Activated CD4-positive, alpha-beta T cell treated with anti-CD3 and anti-CD28 coated beads, Interleukin-2, amount 10 ng/mL, durations not matched to agents 7 days and 5 days (primary cell): ENCODE measurements at places on chromosomes 16 and 17. TPM values are rescaled to one million over a fixed set of nuclear protein-coding genes. Genes with fewer than 3 reads are reported as not detected.

The ABCA3 gene
- total RNA-seq = 6.0 TPM

The TMC6 gene
- total RNA-seq = 414 TPM

The C16orf95 gene
- total RNA-seq = 7.3 TPM

The DHODH gene
- total RNA-seq = 10.9 TPM

The MARCHF10 gene
- total RNA-seq = not detected

The MMP28 gene
- total RNA-seq = not detected

The FN3KRP gene
- 37.8 TPM for total RNA-seq

The RPRML gene
- not detected for total RNA-seq

The CFAP97D1 gene
- not detected for total RNA-seq

The TMEM132E gene
- not detected for total RNA-seq

The CLEC18B gene
- total RNA-seq = 1.9 TPM

The PMP22 gene
- not detected for total RNA-seq

The SCARF1 gene
- 1.0 TPM for total RNA-seq

The CES5A gene
- total RNA-seq = not detected

The MYADML2 gene
- total RNA-seq = not detected

The NAGS gene
- 0.75 TPM for total RNA-seq

The STX1B gene
- 0.62 TPM for total RNA-seq

The CES3 gene
- total RNA-seq = 6.4 TPM

The FTSJ3 gene
- total RNA-seq = 49.2 TPM

The KRTAP9-4 gene
- total RNA-seq = not detected

The ZP2 gene
- not detected for total RNA-seq

The NLRC3 gene
- total RNA-seq = 98.7 TPM

The ATP2A1 gene
- total RNA-seq = 2.7 TPM

The CENPV gene
- total RNA-seq = 16.6 TPM

The EVI2B gene
- 74.9 TPM for total RNA-seq

The RNF135 gene
- 6.9 TPM for total RNA-seq

The PHF12 gene
- 78.1 TPM for total RNA-seq

The AOC2 gene
- 1.9 TPM for total RNA-seq

The HSD17B1 gene
- total RNA-seq = 0.73 TPM

The TP53TG3C gene
- total RNA-seq = not detected

The HAP1 gene
- 0.25 TPM for total RNA-seq

The KRTAP3-1 gene
- not detected for total RNA-seq

The TSEN54 gene
- total RNA-seq = 59.2 TPM

The TMEM100 gene
- total RNA-seq = not detected

The CD7 gene
- total RNA-seq = 285 TPM

The PYY gene
- not detected for total RNA-seq

The SALL1 gene
- not detected for total RNA-seq

The TERB1 gene
- total RNA-seq = 0.15 TPM

The MYO19 gene
- total RNA-seq = 127 TPM

The MINK1 gene
- total RNA-seq = 112 TPM

The OTOA gene
- not detected for total RNA-seq

The NKD1 gene
- 0.81 TPM for total RNA-seq

The ABCA8 gene
- total RNA-seq = not detected

The PPM1E gene
- not detected for total RNA-seq

The KRTAP2-4 gene
- total RNA-seq = not detected

The NEUROD2 gene
- total RNA-seq = not detected

The KRT31 gene
- total RNA-seq = not detected

The KLHL10 gene
- not detected for total RNA-seq
